ENCODE measurements at places on chromosomes 4 and X.

DNA sequence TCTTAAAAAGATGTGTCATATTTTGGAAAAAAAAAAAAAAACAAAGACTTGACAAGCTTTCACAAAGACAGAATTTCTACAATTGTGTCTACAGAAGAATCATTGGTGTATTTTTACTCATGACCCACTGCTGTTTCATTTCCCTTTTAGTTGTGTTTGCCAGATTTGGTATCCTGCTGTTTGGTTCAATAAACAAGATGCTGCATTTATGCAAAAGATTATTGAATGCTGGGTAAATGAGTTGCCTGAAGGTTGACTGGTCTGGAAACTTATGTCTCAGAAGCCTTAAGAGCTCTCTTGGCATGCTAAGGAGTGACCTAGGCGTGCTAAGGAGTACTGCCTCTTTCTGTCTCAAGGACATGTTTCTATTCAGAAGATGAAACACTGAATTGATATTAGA is 64.9 kb upstream of the NPY2R start:
- DNase-seq, result no peak

- DNase-seq, result peak; percentile 81
These were observed 203.3 kb downstream of the CLCN4 start for GRCh38 chrX:10360116-10360515.

- DNase-seq, result no peak
These were observed 106.2 kb upstream of the IL13RA1 start for GRCh38 chrX:118621081-118621759.

DNA sequence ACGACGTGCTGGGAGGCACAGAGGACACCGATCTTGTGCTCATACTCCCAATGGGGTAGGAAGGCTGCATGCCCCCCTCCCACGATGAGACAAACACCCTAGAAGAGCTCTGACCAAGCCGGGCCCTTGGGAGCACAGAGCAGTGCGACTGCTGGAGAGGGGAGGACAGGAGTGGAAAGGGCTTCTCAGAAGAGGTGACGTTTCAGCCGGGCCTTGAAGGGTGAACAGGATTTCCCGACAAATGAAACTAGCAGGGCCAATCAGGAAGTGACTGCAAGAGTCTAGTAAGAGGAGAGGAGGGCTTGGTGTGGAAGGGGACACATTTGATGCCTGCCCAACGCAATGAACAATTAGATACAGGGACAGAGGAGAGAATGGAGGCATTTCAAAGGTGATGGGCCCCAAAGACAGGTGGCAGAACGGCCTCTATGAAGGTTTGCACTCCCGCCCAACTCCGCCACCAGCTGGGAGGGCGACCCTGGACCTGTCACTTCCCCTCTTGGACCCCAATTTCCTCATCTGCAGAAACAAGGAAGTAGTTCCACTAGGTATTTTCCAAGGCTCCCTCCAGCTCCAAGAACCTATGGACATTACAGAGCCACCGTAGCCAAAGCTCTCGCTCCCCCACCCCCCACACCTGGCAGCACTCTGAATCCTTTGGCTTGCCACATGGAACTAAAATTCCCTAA is 3.9 kb downstream of the HCFC1 start:
- no peak for DNase-seq

DNA sequence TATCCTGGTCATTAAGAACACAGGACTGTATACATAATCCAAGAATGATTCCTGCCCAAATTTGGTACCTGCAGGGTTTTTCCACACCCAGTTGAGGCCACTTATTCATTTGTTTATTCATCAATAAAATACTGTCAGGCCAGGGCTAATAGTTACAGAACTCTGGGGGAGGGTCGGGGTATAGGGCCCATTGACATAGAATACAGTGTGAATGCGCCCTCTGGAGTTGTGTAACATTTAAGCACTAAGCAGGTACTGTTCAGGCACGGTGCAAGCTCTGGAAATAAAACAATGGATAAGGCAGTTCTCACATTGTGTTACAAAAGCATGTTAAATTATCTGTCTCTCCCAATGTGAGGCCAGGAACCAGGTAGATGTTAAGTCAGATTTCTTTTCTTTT is 30.8 kb upstream of the LRBA start:
- no peak for DNase-seq

DNA sequence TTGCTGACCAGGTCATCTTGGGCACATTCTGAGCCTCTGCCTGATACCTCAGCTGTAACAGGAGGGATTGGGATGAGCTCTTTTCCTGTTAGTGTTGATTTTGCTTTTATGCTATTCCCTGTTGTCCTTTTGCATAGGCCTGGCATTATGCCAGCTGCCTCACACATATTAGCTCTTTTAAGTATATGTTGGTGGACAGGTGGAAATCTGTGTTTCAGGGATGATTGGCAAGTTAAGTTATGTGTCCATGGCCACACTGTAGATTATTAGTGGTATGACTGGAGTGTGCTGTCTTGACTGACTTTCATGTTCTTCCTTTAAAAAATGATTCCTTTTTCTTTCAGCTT is 28.9 kb downstream of the NSD2 start:
- no peak for DNase-seq

GRCh38 chr4:88573276-88573980 is 18.9 kb upstream of the HERC3 start:
- no peak for DNase-seq

DNA sequence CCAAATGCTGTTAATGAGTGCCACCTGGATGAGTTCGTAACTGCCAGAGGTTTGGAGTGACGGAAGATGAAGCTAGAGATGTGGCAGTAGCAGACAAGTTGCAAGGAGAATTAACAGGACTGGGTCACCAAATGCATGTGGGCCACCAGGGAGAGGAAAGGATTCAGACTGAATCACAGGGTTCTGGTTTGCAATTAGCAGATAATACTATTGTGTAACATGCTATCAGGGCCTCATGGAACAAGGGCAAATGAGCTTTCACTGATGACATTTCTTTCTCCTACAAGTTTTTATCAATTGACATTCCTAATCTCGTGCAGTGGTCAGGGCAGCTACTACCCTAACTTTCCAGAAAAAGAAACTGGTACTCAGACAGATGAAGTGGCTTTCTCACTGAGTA is 21.4 kb downstream of the GAB3 start:
- DNase-seq, result no peak

DNA sequence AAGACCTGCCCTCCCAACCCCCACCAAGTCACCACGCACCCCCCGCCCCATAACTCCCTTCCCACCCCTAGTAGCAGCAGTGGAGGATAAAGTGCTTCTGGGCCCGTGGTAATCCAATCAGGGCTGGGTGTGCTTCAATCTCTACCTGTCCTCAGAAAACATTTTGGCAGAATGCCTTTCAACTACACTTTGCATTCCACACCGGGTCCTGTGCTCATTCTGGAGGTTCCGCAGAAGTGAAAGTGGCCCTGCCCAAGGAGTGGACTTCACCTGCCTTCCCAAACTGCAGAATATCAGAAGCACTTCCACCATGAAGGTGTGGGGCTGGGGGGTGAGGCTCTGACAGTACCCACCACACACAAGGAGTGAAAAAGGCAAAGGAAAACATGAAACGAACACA is 322.3 kb downstream of the DHX15 start:
- DNase-seq, result no peak

DNA sequence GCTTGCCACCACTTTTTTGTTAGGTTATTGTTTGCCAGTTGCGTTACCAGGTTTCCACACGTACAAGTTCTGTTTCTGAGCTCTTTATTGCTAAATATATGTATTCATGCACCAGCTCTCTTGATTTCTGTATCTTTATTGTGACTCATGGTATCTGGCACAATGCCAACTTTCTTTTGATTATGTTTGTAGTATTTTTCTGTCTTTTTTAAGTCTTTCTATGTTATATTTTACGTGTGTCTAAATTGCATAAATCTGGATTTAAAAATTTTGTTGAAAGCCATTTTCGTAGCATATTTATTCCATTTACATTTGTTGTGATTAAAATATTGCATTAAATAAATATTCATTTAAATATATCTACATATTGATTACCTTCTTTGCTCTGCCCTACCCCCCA is 73.8 kb downstream of the KDM6A start:
- DNase-seq, result no peak

DNA sequence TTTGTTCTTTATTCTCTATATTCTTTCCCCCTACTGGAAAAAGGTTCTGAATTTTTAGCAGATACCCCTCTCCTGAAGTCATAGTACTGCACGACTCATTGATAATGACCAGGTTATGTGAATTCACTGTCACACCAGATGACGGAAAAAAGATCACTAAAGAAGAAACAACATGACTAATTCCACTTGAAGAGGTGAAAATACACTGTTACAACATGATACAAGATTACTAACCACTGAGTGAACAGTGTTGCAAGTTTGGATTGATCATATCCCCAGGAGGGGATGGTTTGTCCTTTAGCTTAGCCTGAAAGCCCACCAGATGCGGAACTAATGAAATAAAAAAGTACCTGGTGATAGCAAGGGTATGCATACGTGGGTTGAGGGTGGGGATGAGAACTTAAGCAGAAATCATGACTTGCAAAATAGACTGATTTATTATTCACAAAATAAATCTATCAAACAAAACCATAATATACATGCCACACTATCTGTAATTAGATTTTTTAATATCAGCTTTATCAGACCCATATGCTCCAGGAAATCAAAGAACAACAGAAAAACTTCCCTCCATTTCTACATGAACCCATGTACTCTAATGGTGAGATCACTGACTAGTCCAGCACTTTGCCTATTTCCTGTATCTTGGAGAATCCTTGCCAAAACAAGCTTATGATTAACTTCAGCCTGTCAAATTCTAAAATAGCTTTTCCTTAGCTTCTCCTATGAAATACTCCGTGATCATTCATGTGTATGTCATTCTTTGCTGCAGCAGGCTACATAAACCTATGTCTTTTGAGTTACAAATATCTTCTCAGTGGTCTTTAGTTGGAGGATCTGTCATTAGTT is 257.4 kb upstream of the AGA start:
- DNase-seq, result no peak

DNA sequence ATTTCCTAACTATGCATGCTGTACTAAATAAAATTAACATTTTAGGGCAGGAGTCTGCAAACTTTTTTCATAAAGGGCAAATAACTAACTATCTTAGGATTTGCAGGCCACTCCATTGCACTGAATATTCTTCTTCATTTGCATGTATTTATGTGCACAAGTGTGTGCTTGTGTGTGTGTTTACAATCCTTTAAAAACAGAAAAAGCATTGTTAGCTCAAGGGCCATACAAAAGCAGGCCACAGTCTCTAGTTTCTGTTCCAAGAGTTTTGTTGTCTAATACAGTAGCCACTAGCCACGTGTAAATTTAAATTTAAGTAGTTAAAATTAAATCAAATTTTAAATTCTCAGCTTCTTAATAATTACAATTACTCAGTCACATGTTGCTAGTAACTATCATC is 621.8 kb downstream of the TMA16 start:
- DNase-seq, result no peak

DNA sequence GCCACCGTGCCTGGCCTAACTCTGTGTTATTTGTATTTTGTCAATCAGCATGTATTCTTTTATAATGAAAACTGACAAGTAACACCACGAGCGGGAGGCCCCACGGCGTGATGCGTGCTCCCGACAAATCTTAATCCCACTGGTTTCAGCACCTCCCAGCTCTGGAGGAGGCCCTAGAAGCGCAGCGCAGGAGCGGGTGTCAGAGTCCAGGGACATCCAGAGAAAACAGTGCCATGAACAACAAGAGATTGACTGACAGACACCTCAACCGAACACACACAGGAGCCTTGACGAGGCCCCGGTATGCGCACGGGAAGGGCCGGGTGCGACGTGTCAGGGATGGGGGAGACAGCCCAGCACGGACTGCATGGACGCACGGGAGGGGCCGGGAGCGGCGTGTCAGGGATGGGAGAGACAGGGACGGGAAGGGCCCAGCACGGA is 23.0 kb downstream of the GAK start:
- no peak for DNase-seq

DNA sequence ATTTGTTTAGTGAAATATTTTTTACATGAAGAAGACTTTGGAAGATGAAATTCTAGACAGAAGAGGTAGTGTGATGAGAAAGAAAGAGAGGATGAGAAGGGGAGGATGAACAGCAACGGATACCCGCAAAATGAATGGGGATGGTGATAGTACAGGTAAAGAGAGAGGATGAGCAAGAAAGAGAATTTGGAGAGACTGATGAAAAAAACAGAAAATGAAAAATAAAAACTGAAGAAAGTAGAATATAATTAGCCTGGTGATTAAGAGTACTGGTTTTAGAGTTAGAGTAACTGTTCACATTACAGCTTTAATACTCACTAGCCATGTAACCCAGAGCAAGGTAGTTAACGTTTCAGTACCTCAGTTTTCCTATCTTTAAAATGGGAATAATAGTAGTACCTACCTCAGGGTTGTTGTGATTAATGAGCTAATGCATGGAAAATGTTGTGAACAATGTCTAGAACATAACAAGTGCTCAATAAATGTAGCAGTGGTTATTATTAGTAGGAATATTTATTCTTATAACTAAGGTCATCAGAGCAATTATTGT is 54.9 kb upstream of the ANTXR2 start:
- no peak for DNase-seq

DNA sequence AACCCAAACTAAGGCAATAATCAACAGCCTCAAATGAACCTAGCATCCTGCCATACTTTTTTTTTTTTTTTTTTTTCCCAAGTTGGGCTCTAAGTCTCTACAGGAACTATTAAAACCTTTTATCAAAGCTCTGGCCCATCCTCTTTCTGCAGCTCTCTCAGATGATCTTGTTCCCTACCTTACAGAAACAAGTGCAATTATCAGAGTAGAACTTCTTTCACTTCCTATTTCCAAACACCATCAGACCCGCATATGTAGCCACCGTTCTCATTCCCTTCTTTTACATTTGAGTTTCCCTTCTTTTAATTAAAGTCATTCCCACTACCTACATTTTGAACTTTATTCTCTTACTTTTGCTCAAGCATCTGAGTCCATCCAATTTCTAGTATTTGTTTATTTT is 690.6 kb downstream of the DMD start:
- DNase-seq, result no peak

DNA sequence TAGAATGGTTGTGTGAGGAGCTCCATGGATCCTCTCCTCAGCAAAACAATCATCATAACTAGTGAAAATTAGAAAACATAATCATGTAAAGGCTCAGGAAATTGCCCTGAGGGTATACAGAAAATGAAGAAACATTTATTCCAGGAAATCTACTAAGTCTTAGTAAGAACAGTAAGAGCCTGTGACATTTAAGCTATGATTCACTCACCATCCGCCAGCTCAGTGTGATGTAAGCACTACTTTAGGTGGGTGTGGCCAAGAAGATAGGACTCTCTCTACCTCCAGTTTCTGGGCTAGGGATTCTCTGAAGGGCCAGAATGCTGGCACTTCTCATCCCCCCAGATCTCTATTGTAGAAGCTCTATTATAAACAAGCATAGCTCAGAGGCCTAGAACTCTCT is 147.5 kb downstream of the DLG3 start:
- no peak for DNase-seq

DNA sequence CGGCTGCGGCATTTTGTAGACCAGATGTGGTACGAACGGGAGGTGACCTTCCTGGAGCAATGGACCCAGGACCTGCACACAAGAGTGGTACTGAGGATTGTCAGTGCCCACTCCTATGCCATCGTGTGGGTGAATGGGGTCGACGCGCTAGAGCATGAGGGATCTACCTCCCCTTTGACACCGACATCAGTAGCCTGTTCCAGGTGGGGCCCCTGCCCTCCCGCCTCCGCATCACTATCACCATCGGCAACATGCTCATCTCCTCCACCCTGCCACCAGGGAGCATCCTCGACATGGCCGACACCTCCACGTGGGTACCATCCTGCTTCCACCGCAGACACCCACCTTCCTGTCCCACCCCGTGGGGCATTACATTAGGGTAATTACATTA is 46.2 kb downstream of the SMARCA5 start:
- no peak for DNase-seq

GRCh38 chrX:13808293-13808692 is 8.6 kb downstream of the GPM6B start:
- DNase-seq, result no peak

GRCh38 chr4:78059524-78059889 is 2.4 kb downstream of the FRAS1 start:
- no peak for DNase-seq

All from C1 segment of cervical spinal cord (tissue), 14 donors.